ENCODE measurements at places on chromosomes 16 and 17.

GRCh38 chr17:50364715-50365114 lies 8.3 kb downstream of the MRPL27 start:
- no peak for DNase-seq

- DNase-seq: no peak
Observed at GRCh38 chr17:16968786-16969185, 3.1 kb downstream of the TNFRSF13B start.

DNA sequence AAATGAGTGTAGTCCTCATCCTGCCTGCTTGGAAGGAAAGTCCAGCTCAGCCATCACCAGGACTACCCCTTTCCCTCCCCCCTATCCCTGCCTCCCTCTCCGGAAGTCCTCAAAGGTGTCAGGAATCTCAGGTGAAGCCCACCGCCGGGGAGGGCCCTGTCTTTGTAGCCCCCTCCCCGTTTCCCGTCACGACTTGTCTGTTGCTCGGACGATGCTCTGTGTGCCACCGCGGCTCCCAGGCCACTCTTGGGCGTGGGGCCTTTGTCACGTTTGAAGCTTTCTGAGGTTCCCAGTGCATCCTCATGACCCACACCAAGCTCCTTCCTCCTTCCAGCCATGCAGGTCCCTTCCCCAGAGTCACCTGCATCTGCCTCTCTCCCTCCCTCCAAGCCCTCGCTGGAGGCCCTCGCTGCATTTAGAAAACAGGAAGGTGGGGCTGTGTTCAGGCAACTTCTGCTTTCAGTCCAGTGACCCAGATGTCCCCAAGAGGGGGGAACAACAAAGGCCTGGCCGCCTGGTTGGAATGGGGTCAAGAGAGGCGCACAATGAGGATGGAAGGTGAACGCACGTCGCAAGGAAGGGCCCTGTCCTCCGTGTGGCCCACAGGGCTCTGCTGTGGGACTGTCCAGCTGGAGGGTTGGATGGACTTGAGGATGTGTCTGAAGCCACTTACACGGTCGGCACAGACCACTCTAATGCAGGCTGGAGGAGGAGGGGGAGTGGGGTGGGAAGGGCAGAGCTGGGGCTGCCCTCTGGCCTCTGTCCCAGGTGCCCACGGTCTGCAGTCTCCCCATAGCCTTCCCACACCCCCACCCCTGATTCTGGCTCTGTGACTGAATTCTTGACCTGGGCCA lies 59.9 kb downstream of the OR1D5 start:
- DNase-seq: no peak

DNA sequence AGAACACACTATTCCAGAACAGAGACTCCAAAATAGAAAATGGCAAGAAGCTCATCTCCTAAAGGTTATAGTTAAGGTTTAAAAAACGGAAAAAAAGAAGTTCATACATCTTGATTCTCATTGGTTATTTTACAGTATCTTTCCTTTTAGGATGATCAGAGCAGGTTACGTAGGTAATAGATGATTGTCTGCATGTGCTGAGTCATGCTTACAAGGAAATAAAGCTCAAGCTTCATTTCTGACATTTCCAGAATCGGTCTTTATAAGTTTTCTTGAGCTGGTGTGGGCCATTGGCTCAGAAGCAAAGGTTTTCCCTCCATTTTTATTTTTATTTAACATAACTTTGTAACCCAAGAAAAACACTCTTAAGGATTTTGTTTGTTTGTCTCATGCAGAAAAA lies 1030.3 kb upstream of the CDH8 start:
- DNase-seq: no peak

GRCh38 chr16:72357910-72358309 lies 186.0 kb upstream of the PMFBP1 start:
- no peak for DNase-seq

DNA sequence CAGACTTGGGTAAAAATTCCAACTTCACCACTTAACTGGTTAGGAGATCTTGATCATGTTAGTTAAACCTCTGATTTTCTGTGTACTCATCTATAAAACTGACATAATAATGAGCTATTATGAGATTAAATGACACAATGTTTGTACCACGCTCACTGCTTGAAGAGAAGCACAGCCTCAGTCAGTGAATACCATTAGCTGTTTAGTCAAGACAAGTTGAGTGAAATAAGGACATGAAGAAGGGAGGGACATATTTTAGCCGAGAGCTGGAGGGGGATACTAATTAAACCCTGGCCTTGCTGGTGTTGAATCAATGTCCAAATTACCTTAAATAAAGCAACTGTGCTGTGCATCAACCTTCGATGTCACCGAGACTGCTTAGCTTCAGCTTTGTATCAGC lies 105.1 kb upstream of the TOX3 start:
- DNase-seq: no peak

- peak; percentile 18 for DNase-seq
Observed at GRCh38 chr17:1398931-1399678, 917 bp downstream of the YWHAE start.

- no peak for DNase-seq
Observed at GRCh38 chr16:28003923-28004322, 59.6 kb downstream of the GSG1L start.

DNA sequence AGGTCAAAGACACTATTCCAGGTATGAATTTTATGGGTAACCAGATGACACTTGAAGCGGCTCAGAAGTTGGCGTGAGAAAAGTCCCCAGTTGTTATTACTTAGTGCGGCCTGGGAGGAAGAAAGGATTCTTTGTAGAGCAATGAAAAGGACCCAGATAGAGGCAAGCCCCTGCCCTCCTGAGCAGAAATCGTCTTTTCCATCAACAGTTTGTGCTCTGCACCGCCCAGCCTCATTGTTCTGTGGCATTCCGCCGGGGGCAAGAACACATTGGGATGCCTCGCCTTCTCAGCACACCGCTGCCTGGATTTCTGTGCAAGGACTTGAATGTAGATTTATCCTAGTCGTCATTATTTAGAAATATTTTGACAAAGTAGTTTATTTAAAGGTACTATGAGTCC lies 32.7 kb upstream of the CRHR1 start:
- DNase-seq: no peak

- no peak for DNase-seq
Observed at GRCh38 chr17:12037970-12038369, 17.3 kb downstream of the MAP2K4 start.

- DNase-seq: no peak
Observed at GRCh38 chr17:65171752-65172151, 34.6 kb downstream of the RGS9 start.

DNA sequence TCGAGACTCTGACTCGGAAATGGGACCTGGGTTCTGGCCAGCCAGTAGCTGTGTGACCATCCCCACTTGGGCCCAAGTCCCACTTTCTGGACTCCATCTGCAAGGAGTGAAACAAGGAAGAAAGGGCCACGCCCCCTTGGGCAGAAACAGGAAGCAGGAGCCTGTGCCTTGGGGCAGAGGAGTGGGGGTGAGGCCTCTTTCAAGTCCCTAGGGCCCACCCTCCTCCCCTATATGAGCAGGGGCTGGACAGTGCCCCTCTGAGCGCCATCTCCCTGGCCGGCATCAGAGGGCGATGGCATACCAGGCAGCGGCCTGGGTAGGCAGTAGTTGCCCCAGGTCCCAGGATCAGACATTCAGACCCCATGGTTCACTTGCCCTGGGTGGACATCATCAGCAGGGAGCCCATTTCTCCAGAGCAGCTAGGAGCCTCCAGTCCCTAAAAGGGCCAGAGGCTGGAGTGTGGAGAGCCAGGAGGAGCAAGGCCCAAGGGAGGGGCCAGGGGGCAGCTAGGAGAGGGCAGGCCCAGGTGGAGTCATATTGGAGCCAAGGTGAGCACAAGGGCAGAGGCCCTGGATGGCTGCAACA lies 7.1 kb downstream of the BCAR1 start:
- no peak for DNase-seq

GRCh38 chr17:4004517-4005295 lies 40.5 kb upstream of the ATP2A3 start:
- peak; percentile 57 for DNase-seq

- DNase-seq: no peak
Observed at GRCh38 chr16:50272111-50272571, 5.8 kb downstream of the ADCY7 start.

GRCh38 chr16:28905800-28906372 lies 19.2 kb downstream of the RABEP2 start:
- no peak for DNase-seq

GRCh38 chr16:56029026-56029425 lies 153.9 kb upstream of the CES5A start:
- DNase-seq: no peak

GRCh38 chr16:50628156-50628802 lies 52.8 kb downstream of the SNX20 start:
- no peak for DNase-seq
